Stimulated activated CD4-positive, alpha-beta T cell treated with anti-CD3 and anti-CD28 coated beads, Interleukin-12 subunit alpha, Interleukin-12 subunit beta, amount 100 ng/mL, for 24 hours (primary cell): ENCODE measurements at places on chromosomes 1 and 21.
A peak's percentile ranks its signal among the peaks of the same experiment; 100 is the strongest.

DNA sequence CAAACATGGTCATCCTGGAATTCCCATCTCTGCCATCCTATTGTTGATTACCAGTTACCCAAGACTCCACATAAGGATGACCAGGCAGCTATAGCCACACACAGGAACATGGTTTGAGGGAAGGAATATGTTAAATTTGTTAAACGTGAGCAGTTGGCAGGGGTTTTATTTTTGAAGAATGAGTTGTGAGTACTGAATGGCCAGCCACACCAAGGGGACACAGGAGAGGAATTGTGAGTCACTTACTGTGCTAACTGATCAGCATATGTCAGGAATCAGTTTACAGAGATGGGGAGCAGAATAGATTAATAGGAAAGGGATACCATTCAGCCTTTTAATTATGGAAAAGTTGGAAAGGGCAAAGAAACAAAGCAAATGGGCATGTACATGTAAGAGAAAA is 39.3 kb upstream of the RAVER2 start:
- DNase-seq = no peak

- no peak for DNase-seq
Measured at GRCh38 chr21:28833182-28833581, 159.5 kb downstream of the LTN1 start.

DNA sequence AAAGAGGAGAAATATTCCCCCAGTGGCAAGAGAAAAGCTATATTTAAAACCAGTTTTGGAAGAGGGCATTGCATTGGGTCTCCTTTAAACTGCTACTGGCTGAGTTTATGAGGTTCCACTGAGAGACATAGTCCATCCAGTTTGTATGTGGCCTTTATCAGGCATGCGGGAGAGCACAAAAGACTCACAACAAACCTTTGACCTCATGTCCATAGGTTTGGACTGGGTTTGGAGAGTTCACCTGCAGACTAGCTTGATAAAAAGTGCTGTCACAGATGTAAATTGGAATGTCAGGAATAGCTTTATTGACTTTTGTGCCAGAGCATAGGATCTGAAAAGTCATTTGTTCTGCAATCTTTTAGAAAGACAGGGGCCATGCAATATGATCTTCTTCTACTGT is 131.0 kb upstream of the NRIP1 start:
- no peak for DNase-seq

DNA sequence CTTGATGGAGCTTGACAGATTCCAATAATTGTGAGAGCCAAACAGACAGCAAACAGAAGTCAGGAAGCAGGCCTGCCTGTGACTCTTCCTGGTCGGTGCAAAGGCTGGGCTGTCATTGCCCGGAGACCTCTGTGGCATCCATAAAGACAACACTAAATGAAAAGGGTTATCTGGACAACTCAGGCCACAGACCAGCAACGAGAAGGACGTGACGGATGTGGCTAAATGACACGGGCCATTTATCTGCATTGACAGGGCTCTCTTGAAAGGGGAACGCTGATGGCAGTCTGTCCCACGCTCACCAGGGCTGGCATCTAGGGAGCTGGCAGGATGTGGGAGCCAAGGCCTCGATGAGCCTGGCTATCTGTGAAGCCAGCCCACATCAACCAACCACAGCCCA is 35.0 kb downstream of the HMGB4 start:
- no peak for DNase-seq

DNA sequence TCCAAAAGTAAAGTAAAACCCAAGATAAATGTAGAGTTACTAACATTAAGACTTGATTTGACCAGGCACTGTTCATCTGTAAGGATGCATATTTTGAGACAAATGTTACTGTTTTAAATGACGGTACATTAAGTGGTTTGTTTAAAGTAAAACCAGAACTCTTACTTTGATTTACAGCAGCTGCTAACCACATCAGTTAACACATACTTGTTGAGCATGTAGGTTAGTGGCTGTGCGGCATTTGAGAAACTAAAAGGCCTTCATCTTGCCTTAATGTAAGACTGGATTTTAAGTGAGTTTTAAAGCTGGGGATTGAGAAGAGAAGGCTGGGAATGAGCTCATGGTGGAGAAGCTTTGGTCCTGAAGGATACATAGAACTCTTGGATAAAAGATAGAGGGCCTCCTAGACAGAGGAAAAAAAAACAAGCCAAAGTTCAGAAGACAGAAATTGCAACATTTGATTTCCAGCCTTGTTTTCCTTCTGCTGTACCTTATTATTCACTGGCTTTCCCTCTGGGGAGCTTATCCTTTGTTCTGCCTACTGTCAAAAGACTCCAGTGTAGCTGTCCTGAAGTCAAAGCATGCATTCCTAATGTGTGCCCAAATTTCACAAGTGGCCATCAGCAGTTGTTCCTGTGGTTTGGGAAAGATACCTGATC is 66.6 kb downstream of the MTR start:
- DNase-seq = no peak

- DNase-seq = no peak
Measured at GRCh38 chr1:30311749-30312148, 411.6 kb downstream of the MATN1 start.

DNA sequence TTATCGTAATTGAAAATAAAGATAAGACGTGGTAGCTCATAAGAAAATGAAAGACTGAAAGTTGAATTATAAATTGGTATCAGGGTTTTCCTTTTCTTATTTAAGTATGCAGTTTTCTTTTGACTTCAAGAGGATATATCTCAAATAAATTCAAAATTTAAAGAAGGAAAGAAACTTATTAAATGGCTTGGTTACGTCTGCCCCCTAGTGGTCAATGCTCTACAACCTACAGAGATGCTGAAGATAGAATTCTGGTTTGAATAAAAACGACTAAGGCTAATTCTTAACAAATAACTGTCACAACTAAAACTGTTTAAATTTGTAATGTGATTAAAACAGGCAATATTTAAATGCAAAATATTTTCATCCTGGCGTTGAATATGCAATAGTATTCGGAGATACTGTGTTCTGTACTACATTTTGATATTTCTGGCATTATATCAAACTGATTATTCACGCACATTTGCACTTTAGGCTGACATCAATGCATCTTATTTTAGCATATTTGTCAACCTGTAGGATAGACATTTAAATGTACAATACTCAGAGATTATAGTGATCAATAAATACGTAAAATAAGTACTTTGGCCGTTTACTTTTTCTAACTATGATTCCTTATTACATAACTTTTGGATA is 26.8 kb downstream of the IFI44 start:
- peak; percentile 27 for DNase-seq

GRCh38 chr1:98939471-98939870 is 65.2 kb downstream of the PLPPR5 start:
- DNase-seq = no peak

- no peak for DNase-seq
Measured at GRCh38 chr21:46617267-46618051, 12.6 kb upstream of the S100B start.

DNA sequence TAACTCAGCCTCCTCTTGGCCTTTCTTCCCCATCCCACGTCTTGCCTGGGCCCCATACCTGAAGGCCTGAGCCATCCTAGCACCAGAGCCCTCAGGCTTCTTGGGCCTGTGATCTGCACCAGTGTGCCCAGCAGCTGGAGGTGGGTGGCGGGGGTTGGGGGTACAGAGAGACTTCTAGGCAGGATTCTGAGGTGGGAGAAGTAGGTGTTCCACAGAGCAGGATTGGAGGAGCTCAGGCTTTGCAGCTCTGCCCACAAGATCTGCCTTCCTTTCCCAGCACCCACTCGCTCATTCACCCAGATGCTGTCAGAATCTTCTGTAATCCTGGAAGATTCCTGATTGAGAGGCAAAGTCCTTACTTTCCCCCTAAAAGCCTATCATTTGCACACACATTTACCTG is 10.0 kb upstream of the GJB5 start:
- no peak for DNase-seq

GRCh38 chr1:162854245-162854882 is 6.6 kb downstream of the CCDC190 start:
- DNase-seq = peak; percentile 52

GRCh38 chr1:56553046-56553445 is 26.3 kb downstream of the PLPP3 start:
- DNase-seq = no peak

- DNase-seq = no peak
Measured at GRCh38 chr21:41712730-41713129, 54.1 kb downstream of the RIPK4 start.

DNA sequence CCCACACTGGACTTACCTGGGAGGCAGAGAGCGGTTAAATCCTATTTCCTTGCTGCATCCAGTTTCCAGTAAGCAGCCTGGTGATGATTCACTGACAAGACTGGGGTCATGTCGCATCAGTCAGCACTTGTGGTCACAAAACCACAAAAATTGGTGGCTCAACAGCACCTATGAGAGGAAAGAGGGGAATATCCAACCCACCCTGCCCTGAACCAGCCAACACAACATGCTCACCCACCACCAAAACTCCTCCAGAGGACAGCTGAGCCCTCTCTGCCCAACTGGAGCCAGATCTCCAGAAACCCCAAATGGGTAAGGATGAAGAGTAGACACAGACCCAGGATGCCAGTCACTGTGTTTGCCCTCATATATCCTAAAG is 64.0 kb downstream of the CD46 start:
- no peak for DNase-seq

DNA sequence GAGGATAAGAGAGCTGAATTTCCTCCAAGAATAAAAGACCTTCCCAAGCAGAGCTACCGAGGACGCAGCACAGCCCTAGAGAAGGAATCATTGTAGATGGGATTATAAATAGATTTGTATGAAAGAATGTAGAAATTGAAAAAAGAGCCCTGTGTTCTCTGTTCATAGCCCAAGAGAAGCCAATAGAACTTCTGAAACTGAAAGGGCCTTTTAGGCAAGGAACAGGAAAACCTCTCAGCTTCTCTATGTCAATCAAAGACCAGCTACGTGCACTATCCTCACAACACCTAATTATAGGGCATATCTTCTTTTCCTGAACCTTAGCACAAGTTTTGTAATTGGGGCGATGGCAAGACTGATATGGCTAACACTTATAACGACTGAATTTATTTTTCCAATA is 192.4 kb upstream of the RNPC3 start:
- no peak for DNase-seq

DNA sequence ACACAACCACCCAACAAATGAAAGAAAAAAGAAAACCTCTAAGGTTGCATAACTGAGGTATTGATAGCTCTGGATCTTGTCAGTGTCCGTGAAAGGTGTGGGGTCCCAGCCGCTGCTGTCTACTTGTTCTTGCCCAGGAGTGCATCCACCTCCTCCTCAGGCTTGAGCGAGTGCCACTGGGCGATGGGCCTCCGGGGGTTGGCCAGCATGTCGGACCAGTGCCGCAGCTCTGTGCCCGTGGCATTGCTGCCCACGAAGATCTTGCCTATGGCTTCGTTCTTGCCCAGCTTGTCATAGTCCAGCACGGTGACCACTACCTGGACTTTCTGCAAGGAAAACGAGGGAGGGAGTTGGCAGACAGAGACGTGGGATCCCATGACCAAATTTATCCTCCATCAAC is 113.6 kb downstream of the SYT2 start:
- DNase-seq = no peak

- no peak for DNase-seq
Measured at GRCh38 chr1:116110567-116111523, at the start of gene MAB21L3. TSS of gene MAB21L3 (plus strand) at chr1:116111399. CDS start at chr1:116112616, 1,217 bp downstream.

GRCh38 chr1:60989749-60990713 is 92.3 kb upstream of the NFIA start:
- DNase-seq = no peak

- DNase-seq = no peak
Measured at GRCh38 chr1:47937586-47938254, 59.5 kb downstream of the TRABD2B start.

GRCh38 chr1:182968151-182968741 is 15.3 kb upstream of the SHCBP1L start:
- no peak for DNase-seq

DNA sequence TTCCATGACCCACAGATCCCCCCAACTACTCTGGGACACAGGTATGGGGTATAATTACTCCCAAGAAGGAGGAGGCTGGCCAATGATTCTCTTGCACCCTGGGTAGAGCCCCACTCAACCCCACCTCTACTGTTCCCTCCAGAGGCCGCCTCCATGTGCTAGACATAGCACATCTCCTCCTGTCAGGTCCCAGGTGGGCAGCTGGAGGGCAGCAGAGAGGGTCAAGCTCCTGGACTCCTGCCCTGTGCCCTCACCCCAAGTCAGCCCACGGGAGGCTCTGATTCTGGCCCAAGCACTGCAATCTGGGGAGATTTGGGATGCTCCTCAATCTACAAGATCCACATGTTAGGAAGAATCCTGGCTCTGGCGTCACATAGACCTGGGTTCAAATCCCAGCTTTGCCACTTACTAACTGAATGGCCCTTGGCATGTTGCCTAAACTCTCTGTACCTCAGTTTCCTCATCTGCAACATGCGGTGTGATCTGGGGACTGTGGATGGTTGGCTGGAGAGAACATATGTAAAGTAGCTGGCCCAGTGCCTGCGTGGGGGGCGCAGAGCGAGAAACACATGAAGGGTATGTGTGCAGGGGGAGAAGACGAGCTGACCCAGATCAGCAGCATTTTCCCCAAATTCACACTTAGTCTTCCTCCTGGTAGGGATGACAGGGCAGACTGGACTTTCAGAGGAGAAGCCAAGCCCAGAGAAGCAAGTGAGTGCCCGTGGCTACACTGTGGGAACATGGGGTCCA is 23.2 kb downstream of the TNNT2 start:
- no peak for DNase-seq

- no peak for DNase-seq
Measured at GRCh38 chr1:203440771-203441170, 34.8 kb upstream of the PRELP start.

GRCh38 chr1:98698625-98699024 is 37.1 kb downstream of the SNX7 start:
- no peak for DNase-seq

GRCh38 chr1:226684026-226684425 is 55.1 kb downstream of the ITPKB start:
- DNase-seq = no peak

GRCh38 chr21:28633839-28634555 is 358.7 kb downstream of the LTN1 start:
- DNase-seq = no peak

GRCh38 chr21:37074197-37074510 is 1.1 kb downstream of the TTC3 start:
- no peak for DNase-seq

DNA sequence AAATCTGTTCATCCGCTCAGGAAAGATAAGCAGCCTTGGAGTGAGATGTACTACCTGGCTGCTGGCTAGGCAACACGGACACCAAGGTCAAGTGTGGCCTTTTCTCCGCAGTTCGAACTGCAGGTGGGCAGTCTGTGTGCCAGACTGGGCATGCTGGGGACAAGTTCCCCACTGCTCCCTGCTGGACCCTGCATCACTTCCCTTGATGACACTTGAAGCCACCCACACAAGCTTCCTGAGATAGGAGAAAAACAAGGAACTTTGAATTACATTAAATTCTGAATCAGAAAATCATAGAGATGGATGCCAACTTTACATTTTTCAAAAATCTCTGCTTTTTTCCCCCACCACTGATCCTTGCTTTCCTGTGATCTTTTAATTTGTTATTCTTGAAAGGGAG is 38.3 kb downstream of the BEND5 start:
- DNase-seq = no peak
